Activated naive CD8-positive, alpha-beta T cell treated with anti-CD3 and anti-CD28 coated beads, Interleukin-2, amount 10 ng/mL, durations not matched to agents 7 days and 5 days (primary cell): ENCODE measurements at places on chromosomes 6 and 20. TPM values are rescaled to one million over a fixed set of nuclear protein-coding genes. Genes with fewer than 3 reads are reported as not detected.
A peak's percentile ranks its signal among the peaks of the same experiment; 100 is the strongest.

The ITPA gene
- total RNA-seq: 44.4 TPM

The CYP24A1 gene
- 0.58 TPM for total RNA-seq

The BEND3 gene
- total RNA-seq: 2.4 TPM

The HRH3 gene
- not detected for total RNA-seq

The DEFB132 gene
- total RNA-seq: not detected

The PLEKHG1 gene
- total RNA-seq: 3.8 TPM

GRCh38 chr6:105332576-105332975 is 70.3 kb downstream of the PREP start:
- DNase-seq: no peak

- no peak for DNase-seq
Observed at GRCh38 chr6:138540468-138540867, 41.2 kb upstream of the NHSL1 start.

- DNase-seq: peak; percentile 51
Observed at GRCh38 chr6:11198663-11199603, 33.5 kb downstream of the NEDD9 start.

GRCh38 chr20:51218603-51219002 is 195.7 kb upstream of the KCNG1 start:
- DNase-seq: no peak

DNA sequence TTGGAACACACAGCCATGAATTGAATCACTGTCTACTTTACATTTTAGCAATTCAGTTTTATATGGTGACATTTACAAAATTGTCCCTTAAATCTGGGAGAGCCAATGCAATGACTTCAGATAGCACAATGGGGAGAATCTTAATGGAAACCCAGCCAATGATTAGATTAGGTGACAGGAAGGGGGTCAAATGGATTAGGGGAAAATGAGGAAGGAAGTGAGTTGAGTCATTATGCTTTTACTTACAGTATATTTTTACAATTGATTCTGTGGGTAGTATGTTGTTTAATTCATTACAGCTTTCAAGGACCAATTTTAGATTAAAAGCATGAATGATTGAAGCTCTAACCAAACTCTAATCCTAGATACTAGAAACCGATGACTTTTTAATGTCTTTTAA is 229.8 kb downstream of the SOX4 start:
- DNase-seq: no peak

- no peak for DNase-seq
Observed at GRCh38 chr20:46131396-46131795, 13.3 kb downstream of the CD40 start.

DNA sequence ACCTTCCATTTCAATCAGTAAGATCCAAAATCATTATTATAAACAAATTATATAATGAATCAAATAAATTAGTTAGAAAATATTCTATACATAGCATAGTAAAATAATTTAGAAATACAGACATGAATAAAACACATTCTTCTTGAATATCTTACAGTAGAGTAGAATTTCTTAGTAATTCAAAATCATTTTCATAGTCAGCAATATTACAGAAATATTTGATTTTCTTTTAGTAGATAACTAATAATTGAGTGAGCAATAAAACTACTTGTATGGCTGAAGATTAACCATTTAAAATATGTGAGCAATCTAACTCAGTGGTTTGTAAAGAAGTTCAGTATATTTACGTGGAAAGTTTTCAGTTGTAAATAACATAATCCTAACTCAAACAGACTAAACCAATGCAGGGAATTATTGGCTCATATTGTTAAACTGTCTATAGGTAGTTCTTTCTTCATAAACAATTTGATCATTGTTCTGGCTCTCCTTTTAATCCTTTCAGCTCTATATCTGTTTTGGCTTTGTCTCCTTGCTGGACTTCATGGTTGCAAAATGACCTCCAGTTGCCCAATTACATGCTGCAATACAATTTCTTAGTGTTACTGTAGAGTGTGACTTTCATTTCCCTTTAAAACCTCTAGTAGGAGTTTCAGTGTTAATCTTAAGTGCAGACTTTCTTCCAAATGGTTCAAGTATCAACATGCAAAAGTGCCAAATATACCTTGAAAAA is 307.5 kb downstream of the EYS start:
- DNase-seq: no peak

GRCh38 chr6:41073968-41074691 is 1.4 kb downstream of the NFYA start:
- no peak for DNase-seq

GRCh38 chr20:10519361-10520046 is 84.4 kb downstream of the SLX4IP start:
- DNase-seq: no peak

- DNase-seq: no peak
Observed at GRCh38 chr6:16274885-16275589, 36.6 kb downstream of the GMPR start.

DNA sequence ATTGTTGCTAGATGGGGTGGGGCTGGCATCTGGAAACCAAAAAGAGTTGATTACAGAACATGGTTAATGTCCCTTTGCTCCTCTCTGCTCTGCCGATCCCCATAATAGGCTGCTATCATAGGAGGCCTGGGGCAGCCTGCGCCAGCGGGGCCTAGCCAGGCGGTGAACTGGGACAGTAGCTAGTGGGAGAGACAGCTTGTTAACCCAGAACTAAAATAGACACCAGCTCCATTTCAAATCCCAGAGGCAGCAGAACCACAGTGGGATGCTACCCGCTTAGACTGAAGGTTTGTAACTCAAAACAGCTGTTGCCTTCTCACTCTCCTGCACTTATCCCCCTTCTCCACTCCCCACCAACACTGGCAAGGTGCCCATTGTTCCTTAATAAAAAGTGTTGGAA is 98.5 kb downstream of the SSR1 start:
- no peak for DNase-seq

- DNase-seq: no peak
Observed at GRCh38 chr20:23145281-23145700, 59.2 kb upstream of the CD93 start.

- no peak for DNase-seq
Observed at GRCh38 chr6:126718600-126719327, 378.8 kb downstream of the CENPW start.

DNA sequence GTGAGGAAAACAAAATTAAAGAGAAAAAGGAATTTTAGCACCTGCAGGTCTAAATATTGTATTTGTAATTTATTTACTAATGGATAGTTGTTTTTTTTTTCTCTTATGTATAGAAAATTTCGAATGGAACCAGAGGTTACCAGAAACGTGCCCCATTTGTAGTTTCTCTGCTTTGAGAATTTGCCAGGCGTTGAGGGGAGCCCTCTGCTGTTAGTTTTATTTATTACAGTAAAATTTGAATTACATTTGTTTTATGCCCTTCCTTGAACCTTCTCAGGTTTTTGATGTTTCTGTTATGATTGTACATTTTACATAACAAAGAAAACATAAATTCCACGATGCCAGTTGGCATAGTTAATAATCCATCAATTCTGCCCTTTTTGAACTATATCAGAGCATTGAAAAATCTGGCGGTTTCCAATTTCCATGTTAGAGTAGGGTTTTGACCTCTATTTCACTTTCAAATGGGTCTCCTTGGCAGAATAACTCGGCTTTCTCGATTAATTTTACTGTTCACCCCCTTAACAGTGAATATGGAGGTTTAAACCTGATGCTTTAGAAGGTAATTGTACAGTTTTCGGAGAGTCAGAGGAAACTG is 35.1 kb upstream of the RFPL4B start:
- DNase-seq: no peak

DNA sequence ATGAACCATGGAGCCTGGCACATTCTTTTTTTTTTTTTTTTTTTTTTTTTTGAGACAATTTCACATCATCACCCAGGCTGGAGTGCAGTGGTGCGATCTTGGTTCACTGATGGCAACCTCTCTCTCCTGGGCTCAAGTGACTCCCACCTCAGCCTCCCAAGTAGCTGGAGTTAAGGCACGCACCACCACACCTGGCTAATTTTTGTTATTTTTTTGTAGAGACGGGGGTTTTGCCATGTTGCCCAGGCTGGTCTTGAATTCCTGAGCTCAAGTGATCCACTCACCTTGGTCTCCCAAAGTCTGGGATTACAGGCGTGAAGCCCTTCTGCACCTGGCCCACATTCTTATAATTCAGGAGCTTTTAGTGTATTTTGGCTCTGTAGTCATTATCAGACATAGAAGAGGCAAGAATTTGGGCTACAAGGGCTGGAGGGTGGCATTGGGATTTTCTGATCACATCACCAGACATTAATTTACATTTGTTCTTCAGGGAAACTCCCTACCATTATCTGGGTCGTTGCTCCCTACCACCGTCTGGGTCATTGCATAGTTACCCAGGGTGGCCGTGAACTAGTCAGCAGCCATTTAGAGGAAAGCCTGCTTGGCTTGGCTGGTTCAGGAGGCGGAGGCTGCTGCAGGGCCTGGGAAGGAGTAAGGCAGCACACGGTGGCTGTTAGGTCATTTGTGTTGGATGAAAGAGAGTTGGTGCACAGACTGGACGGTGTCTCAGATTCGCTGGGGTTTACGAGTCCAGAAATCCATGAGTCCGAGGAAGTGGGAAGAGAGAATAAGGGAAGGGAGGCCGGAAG is 17.6 kb downstream of the ARID1B start:
- DNase-seq: no peak

GRCh38 chr20:12925210-12925755 is 83.5 kb upstream of the SPTLC3 start:
- no peak for DNase-seq

DNA sequence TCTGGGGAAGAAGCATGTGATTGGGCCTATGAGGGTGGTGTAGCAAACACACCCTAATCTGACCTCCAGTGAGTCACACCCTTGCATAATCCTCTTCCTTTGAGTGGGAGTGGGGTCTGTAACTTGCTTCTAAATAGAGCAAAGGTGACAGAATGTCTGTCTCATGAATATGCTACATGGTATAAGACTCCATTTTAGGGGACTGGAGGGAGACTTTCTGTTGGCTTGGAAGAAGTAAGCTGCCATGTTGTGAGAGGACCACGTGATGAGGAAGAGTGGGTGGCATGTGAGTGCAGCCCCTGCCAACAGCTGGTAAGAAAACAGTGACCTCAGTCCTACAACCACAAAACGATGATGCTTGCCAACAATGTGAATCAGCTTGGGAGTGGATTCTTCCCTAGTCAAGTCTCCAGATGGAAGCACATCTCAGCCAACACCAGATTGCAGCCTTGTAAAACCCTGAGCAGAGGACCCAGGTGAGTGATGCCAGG is 3.7 kb downstream of the AK9 start:
- DNase-seq: no peak

DNA sequence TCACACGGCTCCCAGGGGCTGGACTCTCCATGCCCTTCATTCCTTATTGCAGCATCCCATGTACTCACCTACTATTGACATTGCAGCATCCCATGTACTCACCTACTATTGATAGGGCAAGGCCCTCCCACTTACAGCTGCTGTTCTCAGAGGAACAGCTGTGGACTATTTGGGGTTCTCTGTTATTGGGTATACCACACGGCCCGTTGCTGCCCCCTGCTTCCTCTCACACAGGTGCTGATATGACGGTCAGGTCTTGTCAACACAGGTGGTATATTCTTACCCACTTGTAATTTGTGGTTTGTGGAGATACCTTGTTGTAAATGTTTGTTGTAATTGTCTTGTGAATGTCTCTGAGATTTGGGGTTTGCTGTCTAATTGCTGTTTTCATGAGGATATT is 18.8 kb downstream of the ALDH5A1 start:
- no peak for DNase-seq

DNA sequence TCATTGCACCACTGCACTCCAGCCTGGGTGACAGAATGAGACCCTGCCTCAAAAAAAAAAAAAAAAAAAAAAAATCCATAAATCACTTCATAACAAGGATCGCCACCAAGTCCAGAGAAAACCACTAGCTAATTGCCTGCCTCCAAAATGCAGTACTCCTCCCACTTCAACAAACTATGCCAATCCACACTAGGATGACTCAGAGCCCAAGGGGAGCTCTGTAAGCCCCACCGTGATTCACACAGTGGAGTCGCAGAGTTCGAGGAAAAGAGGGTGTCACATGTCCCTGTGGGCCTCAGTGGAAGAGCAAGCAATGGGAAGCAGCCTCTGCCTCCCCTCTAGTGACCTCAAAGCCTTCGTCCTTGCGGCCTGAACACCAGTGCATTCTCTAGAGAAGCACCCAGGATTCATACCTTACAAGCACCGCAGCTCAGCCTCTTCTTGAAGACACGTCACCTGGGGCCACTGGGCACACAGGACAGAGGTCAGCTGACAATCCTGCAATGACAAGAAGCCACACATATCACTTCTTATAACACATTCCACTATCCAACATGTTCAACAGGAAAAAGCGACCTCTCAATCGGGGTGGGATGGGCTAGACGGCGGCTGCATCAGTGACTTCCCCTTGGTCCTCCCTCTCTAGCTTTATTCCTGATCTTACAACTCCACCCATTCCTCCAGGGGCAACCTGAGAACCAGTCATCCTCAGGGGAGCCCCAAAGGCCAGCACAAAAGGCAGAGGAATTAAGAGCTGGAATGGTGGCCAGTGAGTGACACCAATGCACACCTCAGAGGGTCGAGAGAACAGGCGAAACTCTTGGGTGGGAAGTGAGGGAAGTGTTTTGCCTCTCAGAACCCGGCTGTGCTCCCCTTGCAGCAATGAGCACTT is 8.9 kb downstream of the SNHG17 start:
- no peak for DNase-seq

GRCh38 chr6:43936476-43936875 is 166.5 kb downstream of the VEGFA start:
- peak; percentile 21 for DNase-seq

DNA sequence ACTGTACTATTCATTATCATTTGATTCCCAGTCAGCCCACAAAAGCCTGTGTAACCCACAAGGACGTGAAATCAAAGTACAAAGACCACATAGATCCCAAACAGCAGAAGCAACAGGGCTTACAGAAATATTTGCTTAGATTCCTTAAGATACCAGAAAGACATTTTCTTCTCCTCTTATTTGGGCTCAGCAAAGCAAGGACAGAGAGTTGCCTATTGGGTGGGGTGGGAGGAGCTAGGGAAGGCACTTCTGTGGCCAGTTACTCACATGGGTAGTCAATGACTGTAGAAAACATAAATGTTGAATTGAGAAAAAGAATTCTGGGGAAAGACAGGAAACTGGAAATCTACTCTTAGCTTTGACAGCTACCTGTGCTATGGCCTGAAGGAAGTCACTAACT is 19.8 kb downstream of the PDE7B start:
- DNase-seq: no peak

DNA sequence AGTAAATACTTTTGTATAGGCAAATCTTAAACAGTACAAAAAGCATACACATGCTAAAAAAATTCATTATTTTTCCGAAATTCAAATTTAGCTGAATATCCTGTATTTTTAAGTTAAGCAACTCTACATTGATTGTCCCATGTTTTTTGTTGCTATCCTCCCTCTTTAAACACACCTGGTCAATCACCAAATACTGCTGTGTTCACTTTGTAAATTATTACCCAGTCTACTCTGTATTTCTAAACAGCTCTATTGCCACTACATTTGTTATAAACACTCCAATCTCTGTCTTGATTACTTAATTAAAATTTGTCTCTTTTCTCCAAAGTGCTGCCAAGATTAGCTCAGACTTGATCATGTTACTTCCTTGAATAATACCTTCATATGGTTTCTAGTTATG is 466.5 kb upstream of the GJE1 start:
- DNase-seq: no peak

GRCh38 chr20:57476641-57477461 is 48.1 kb downstream of the CTCFL start:
- no peak for DNase-seq
